Effector CD4-positive, alpha-beta T cell (primary cell): ENCODE measurements at places on chromosomes 5 and 9.

GRCh38 chr5:179403426-179404147 lies 58.3 kb upstream of the ADAMTS2 start:
- DNase-seq: no peak

GRCh38 chr5:169706071-169706470 lies 69.0 kb downstream of the DOCK2 start:
- no peak for DNase-seq

DNA sequence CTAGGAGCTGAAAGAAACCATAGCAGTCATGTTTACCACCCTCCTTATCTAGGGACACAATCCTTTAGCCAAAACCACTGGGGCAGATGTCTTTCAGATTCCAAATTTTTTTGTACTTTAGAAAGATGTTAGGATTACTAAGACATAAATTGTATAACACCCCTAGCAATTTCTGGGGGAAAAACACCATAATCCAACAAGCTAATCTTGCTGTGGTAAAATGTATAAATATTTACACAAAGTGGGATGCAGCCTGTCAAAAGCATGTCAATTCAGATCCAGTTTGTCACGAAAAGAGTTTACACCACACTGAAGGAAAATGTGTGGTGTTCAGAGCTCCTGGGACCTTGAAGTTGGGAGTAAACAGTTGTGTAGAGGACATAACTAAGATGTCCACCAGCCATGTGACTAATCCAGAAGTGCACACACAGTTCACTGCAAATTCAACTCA lies 274.3 kb downstream of the ADAMTSL1 start:
- no peak for DNase-seq

DNA sequence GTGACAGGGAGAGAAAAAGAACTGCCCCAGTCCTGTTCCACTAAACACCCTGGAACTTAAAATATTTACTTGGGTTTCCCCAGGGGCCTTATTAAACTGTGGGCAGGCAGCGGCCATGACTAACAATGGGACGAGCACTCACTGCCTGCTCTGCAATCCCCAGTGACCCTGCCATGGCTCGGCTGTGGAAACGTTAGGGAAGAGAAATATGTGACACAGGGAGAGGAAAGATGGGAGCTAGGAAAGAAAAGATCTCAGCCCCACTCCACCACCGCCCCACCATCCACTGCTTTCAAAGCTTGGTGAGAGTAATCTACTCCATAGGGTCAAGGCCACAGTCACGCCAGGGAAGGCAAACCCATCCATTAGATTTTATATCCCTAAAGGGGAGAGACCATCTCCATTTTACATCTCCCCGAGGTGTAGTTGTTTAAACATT lies 117.6 kb downstream of the EFNA5 start:
- DNase-seq: no peak

DNA sequence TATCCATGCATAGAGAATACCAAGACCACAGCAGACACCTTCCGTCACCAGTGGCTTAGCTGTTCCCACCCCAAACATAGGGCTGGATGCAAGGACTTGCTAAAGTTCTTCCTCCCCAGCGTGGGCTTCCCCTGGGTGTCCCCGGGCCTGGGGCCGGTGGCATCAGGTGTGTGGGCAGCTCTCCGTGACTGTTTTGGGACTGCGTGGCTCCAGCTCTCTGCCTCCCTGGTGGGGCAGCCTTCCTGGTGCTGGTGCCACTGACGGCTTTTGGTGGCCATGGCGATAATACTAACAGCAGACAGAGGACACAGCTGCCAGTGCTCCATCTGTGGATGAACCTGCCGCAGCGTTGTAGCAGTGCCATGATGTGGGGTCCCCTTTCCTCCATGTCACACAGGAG lies 4.9 kb downstream of the CACFD1 start:
- no peak for DNase-seq

DNA sequence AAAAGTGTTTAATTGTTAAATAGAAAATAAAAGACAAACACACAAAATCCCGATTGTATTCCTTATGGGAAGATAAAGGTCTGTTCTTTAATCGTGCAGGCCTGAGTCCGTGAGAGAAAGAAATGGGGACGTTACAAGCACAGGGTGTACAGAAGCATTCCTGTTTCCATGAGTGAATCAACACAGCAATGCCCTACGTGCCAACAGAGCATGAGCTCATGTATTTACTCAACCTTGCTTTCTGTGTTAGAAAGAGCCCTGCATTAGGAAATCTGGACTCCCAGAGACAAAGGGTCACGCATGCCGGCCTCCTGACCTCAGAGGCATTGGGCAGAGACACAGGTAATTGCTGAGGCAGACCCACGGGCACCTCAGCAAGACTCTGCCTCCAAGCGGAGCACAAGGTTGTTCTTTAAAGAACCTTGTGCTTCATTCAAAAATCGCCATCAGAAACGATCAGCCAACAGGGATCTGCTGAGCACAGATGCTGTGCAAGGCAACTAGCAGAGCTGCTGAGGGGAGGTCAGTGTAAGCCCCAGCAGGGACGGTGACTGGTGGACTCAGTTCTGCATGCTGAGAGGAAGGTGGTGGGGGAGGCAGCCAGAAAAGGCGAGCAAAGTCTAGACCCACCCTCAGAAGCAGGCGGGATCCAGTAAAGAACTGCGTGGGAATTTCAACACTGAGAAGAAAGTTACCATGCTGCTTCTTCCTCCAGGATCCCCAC lies 101.0 kb downstream of the TLE1 start:
- no peak for DNase-seq
